ENCODE measurements at places on chromosomes 13 and 19. TPM values are rescaled to one million over a fixed set of nuclear protein-coding genes. Genes with fewer than 3 reads are reported as not detected.

GRCh38 chr13:74169676-74170075, 35.5 kb upstream of the KLF12 start:
- no peak for DNase-seq

DNA sequence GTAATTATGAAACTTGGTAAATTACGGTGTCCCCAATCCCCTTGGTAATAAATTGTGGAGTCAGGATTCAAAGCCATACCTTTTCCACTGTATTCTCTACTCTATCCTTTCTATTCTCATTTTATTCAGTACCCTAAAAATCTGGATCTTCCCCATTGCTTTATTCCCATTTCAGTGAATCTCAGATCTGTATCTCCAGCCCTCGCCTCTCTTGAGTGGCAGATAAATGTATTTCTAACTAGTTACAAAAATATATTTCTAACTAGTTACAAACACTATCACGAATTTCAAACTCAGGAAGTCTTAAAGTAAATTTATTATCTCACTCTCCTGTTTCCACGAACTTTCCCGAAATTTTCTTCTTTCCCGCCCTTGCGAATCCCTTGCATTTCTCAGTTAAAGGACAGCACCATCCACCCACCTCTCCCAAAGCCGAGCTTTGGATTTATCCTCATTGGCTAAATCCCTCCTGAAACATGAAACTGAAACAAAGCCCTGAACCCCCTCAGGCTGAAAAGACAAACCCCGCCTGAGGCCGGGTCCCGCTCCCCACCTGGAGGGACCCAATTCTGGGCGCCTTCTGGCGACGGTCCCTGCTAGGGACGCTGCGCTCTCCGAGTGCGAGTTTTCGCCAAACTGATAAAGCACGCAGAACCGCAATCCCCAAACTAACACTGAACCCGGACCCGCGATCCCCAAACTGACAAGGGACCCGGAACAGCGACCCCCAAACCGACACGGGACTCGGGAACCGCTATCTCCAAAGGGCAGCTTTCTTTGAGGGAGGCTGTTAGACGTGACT, 164.3 kb upstream of the PABPC3 start:
- DNase-seq, result no peak

- DNase-seq, result no peak
These were observed 21.2 kb upstream of the GTF3A start for GRCh38 chr13:27403203-27403678.

DNA sequence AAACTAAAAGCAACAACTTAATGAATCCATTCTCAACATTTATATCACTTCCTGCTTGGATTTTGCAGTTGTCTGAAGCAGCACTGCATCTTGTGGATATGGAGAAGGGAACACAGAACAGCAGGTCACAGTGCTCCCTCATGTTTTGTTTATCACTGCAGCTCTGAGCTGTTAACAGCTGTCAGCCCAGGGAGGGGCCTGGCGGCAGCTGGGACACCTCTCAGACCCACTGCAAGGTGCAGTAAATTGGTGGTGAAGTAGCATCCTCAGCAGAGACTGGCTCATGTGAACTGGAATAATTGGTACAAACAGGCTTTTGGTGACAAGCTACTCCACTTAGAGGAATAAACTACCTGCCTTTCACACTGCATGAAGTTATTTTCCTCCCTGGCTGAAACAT, 170.4 kb downstream of the LIG4 start:
- DNase-seq, result no peak

DNA sequence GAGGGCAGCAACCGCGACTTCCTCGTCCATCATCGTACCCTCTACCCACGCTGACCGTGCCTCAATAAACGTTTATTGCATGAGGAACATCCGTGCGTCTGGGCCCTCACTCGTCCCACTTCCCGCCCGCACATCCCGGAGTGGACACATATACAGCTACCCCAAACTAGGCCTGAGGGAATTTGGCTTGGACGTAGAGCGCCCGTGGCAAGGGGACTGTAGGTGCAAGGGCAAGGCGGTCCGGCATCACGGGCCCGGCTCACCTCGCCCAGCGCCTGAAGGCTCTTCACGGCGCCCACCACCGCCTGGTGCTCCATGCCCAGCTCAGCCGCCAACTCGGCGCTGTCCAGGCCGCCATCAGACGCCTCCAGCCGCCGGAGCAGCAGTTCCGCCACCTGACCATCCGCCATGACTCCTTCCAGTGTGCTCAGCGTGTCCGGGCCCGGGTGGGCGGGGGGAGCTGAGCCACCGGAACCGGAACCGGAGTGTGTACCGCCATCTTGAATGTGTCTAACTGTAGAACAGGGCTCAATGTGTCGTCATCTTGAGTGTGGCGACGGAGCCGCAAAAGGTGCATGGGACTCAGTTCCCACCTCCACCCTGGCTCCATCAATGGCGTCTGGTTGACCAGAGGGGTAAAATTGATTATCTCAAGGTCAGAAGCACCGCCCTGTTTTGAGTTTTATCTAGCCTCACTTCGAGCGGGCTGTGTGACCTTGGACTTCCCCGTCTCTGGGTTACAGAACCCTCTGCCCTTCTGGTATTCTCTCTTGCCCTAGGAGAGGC, at the start of gene FARSA:
TSS of gene FARSA (minus strand) at position 425 of the 786 bp plus-strand sequence. CDS start at position 410, 15 bp downstream.
- peak; percentile 94 for DNase-seq

DNA sequence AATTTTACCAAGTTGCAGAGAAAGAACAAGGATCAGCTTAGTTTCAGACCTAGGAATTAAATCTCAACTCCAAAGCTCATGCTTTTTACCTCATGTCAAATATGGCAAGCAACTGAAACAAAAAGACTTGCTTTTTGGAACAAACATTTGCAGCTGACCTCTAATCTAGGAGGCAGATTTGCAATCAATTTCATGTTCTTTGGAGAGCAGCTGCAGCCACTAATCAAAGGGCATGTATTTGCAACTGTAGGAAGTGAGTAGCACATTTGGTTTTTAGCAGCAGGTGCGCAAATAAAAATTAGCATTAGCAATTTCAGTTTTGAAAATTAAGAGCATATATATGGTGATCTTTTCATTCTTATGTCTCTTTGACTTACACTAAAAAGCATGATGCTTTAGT, 459.3 kb upstream of the SLC10A2 start:
- no peak for DNase-seq

GRCh38 chr19:18655173-18655844, 18.5 kb downstream of the KLHL26 start:
- DNase-seq, result no peak

- no peak for DNase-seq
These were observed 262.4 kb upstream of the MIR17HG start for GRCh38 chr13:91085127-91085526.

DNA sequence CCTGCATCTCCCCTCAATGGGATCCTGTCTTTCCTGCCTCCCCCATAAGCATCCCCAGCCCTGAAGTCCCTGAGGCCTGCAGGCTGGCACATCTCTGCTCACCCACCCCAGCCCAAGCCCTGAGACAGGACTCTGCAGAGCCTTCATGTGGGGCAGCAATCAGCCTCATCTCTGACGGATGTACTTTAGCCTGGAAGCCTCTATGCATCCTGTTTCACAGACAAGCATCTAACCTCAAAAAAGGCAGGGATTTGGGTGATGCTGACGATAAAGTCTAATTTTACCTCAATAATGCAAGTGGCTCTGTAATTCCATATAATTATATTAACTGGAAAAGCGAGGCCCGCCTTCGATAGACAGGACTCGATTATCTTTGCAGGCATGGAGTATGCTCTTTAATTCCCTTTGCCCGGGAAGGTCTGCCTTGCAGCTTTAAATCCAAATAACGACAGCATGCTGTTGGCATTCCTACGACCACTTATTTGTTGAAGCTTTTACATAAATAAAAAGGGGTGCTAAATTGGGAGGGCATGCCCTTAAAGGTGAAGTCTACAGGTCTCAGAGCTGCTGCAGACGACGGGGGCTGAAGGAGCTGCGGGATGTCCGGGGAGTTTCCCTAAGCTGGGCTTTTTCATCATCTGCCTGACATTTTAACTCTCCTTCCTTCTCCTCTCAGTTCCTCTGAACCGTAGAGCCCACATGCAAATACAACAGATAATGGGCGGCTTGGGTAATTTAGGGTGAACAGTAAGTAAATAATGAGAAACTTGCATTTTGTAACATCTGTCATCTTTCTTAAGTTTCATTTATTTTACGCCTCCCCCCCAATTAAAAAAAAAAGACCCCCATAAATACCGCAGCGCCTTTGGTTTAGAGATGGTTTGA, 211.5 kb downstream of the URI1 start:
- DNase-seq, result no peak

GRCh38 chr13:79398915-79399314, 7.1 kb downstream of the RBM26 start:
- DNase-seq, result no peak

GRCh38 chr19:38741670-38742069, 2.6 kb downstream of the CAPN12 start:
- DNase-seq, result no peak

- no peak for DNase-seq
These were observed 233 bp downstream of the ZNF561 start for GRCh38 chr19:9620842-9621155.

- no peak for DNase-seq
These were observed 599.7 kb upstream of the SLITRK1 start for GRCh38 chr13:84481958-84482357.

DNA sequence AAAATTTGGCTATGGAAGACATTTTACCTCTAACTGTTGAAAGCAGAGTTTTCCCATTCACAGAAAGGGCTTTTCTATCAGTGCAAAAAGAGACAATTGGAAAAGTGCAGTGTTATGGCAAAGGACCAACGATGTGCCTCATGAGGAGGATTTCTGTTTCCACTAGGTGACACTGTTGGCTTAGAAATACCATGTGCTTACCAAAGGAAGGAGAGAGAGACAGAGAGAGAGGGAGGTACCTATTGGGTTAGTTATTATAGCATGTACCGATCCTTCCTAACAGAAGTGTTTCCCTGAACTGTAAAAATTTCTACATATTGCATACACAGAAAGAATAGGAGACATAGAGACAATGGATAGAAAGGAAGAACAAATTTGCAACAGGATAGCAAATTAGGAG, 23.9 kb upstream of the PSG4 start:
- no peak for DNase-seq

DNA sequence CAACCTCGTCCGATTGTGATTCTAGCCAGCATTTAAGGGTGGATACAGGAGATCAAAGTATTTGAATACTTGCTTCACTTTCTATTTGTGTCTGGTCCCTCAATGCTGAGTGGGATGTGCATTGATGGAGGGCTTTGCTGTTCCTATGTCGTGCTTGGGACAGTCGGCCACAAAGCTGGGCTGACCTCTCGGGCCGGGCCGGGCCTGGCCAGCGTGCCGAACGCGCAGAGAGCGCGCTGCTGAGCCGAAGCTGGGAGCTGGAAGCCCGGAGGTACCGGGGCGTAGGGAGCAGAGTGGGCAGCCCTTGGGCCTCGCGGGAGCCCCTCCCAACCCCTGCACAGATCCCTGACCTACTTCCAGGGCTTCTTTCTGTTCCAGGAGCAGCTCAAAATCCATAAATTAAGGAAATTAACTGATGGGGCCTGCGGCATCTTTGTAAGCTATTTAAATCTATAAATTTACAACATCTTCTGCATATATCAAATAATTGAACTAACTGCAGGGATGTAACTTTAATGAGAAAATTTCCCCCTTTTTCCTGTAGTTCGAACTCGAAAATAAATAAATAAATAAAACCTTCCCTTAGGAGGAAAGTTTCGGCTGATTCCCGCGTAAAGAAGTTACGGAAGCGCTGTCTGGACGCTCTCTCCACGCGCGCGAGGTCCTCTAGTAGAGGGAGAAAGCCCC, 1.8 kb upstream of the KCTD15 start:
- peak; percentile 52 for DNase-seq

DNA sequence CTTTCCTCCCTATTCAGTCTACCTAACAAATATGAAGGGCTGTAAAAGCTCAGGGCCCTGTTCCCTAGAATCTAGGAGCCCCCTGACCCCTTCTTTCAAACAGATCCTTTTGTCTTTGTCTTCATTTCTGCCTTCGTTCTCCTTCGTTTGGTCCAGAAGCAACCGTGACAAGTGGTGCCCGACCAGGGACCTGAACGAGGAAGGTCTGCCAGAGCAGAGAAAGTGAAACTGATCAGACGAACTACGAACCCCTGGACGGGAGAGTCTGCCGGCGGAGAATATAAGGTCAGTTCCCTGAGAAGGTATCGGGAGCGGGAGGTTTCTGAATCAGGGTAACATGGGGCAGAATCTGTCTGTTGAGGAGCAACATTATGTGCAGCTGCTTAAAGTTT, 751 bp downstream of the ERVK3-1 start:
- no peak for DNase-seq

GRCh38 chr13:90867336-90867683, 480.2 kb upstream of the MIR17HG start:
- peak; percentile 62 for DNase-seq

DNA sequence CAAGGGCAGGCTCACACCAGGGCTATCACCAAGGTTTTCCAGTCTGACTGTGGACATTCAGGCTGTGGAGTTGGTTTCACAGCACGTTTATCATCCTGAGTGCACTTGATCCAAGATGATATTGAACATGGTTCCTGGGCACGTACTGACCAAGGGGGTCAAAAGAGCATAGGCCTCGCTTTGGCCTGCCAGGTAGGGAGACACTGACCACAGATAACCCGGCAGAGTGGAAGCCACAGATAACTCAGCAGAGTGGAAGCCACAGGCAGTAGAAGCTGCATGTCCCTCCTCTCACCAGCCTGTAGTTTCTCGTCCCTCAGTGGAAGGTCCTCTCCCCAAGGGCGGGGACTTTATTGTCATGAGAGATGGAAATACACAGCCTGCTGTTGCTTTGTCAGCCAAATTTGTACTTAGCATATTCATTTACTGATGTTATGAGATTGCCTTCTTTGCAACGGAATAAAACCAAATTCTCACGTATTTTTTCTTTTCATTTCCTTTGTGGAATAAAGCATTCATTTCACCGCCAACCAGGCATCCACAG, 8.8 kb upstream of the KRTDAP start:
- DNase-seq, result no peak

GRCh38 chr19:6233827-6234511, 45.8 kb downstream of the MLLT1 start:
- DNase-seq, result peak; percentile 79

DNA sequence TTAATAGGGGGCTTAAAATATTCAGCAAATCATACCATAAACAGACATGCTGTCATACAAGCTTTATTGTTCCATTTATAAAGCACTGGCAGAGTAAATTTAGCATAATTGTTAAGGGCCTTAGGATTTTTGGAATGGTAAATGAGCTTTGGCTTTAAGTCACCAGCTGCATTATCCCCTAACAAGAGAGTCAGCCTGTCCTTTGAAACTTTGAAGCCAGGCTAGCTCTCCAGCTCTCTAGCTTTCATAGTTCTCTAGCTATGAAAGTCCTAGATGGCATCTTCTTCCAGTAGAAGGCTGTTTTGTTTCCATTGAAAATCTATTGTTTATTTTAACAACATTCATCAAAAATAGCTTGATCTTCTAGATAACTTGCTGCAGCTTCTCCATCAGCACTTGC, 420.8 kb upstream of the GPC6 start:
- DNase-seq, result no peak

PLPP2 gene
- total RNA-seq, result 0.76 TPM

ATP1A3 gene
- 235 TPM for total RNA-seq

LATS2 gene
- 19.3 TPM for total RNA-seq

KLF2 gene
- total RNA-seq, result 66.4 TPM

CGB2 gene
- not detected for total RNA-seq

NOTCH3 gene
- total RNA-seq, result 35.4 TPM

DCT gene
- total RNA-seq, result 0.26 TPM

DOCK9 gene
- total RNA-seq, result 67.5 TPM

Measured in left cardiac atrium (tissue), 4 donors.